ENCODE measurements at places on chromosomes 4 and X.
A peak's percentile ranks its signal among the peaks of the same experiment; 100 is the strongest.

DNA sequence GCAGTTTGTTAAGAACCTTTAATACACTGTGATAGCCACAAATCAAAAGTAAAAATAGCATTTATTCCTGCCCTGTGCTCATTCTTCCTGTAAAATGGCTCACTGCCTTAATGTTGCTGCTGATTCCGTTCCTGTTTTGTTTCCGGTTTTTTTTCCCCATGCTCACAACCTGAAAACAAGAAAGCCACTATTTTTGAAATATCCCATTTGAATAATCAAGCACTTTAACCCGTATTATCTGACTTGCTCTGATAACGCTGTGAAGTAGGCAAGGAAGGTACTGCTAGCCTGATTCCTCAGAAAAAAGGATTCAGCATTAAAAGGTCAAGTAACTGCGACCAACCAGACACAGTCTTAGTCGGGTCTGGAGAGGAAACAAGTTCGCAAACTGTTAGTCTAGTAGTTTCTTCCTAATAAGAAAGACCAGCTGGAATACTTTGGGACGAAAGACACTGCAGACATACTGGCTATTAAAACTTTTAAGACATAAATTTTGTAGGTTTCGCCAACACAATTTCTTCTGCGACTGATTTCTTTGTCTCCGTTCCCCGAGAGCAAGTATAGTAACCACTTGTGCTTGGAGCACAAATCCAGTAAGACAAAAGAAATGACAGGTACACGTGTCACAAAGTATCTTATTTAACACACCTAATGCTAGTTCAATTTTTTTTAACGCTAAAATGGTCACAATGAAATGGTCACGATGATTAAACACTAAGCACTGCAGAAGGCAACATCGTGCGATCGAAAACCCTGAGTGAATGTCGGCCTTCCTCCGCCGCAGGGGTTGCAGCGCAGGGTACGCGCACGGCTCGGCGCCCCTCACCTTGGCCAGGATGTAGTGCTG, 802 bp downstream of the COX18 start:
- no peak for DNase-seq

DNA sequence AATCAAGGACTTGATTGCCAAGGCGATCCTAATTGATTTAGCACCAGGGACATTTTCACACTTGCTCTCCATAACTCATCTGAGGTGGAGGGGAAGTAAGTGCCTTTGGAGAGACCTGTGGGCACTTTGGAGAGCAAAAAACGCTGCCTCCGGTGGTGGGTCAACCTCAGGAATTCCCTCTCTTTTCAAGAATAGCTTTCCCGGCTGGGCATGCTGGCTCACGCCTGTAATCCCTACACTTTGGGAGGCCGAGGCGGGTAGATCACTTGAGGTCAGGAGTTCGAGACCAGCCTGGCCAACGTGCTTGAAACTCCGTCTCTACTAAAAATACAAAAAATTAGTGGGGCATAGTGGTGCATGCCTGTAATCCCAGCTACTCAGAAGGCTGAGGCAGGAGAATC, 49.2 kb downstream of the PRPS1 start:
- no peak for DNase-seq

DNA sequence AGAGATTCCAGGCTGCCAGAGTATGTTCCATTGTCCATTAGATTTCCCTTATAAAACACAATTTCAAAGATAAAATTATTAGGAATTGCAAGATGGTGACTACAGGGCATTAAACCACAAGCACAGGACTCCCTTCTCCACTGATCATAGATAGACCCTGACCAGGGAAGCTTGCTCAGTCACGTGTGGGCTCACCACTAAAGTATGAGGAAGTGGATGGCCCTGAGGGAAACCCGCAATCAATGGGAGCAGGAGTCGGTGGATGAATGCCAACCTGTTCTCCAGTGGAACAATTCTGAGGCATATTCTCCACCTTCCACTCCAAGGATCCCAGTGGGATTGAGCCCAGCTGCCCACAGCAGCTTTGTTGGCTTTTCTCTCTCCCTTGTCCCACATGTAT, 515.7 kb downstream of the BCOR start:
- DNase-seq: no peak

- no peak for DNase-seq
Measured at GRCh38 chr4:6332042-6332668, 62.5 kb downstream of the WFS1 start.

DNA sequence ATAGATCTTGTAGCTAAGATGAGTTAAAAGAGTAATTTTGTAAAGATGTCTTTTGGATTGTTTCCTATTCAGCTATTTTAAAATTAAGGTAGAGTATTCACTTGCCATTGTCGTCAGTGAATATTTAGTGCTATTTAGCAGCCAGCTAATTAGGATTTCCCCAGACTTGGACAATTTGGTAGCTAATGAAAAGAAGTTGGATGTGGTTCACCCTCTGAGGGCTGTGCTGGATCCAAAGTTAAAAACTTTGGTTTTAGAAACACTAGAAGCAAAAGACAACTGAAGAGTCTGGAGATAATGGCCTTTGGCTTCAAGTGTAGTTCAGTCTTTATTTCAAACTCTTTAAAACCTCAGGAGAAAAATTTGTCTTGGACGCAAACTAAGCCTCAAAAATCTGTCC, 41.3 kb downstream of the ATG4A start:
- no peak for DNase-seq

GRCh38 chrX:124502166-124502565, 155.8 kb downstream of the SH2D1A start:
- DNase-seq: no peak

DNA sequence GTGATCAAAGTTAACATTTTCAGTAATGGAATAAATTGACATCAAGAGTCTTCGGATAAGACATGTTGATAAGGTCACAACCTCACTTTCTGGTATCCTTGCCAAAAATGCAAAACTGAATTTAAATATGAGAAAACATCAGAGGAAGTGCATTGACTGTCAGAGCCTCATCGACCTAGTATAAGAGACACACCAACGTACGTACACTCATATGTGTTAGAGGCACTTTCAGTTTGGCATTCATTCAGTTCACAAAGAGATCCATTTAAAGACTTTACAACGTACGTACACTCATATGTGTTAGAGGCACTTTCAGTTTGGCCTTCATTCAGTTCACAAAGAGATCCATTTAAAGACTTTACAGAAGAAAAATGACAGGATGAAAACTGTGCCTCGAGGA, 280.3 kb downstream of the INPP4B start:
- no peak for DNase-seq

DNA sequence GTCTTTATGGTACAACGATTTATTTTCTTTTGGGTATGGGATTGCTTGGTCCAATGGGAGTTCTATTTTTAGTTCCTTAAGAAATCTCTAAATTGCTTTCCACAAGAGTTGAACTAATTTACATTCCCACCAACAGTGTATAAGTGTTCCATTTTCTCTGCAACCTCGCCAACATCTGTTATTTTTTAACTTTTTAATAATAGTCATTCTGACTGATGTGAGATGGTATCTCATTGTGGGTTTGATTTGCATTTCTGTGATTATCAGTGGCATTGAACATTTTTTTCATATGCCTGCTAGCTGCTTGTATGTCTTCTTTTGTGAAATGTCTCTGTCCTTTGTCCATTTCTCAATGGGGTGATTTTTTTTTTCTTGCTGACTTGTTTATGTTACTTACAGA, 42.8 kb downstream of the UCHL1 start:
- no peak for DNase-seq

DNA sequence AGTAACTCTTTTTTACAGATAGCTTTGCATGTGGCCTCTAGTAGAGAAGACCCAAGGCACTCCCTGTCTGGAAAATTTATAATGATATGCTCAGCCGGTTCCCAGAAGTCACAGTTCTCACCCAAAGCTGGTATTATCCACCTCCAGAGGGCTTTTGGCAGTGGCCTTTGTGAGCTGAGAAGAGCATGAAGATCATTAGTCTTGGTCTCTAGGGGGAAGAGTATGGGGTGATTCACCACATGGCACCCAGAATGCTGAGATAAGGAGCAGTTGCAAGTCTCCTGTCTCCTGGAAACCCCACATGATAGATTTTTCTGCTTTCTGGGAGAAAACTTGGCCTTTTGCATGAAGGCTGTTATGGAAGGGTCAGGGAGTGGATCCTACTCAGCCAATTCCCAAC, 75.4 kb upstream of the PRPS1 start:
- no peak for DNase-seq

GRCh38 chr4:85659610-85660218, 184.8 kb downstream of the ARHGAP24 start:
- DNase-seq: no peak

GRCh38 chr4:153963216-153963615, 174.3 kb upstream of the SFRP2 start:
- DNase-seq: no peak

GRCh38 chr4:107863850-107864371, 39.2 kb downstream of the SGMS2 start:
- no peak for DNase-seq

DNA sequence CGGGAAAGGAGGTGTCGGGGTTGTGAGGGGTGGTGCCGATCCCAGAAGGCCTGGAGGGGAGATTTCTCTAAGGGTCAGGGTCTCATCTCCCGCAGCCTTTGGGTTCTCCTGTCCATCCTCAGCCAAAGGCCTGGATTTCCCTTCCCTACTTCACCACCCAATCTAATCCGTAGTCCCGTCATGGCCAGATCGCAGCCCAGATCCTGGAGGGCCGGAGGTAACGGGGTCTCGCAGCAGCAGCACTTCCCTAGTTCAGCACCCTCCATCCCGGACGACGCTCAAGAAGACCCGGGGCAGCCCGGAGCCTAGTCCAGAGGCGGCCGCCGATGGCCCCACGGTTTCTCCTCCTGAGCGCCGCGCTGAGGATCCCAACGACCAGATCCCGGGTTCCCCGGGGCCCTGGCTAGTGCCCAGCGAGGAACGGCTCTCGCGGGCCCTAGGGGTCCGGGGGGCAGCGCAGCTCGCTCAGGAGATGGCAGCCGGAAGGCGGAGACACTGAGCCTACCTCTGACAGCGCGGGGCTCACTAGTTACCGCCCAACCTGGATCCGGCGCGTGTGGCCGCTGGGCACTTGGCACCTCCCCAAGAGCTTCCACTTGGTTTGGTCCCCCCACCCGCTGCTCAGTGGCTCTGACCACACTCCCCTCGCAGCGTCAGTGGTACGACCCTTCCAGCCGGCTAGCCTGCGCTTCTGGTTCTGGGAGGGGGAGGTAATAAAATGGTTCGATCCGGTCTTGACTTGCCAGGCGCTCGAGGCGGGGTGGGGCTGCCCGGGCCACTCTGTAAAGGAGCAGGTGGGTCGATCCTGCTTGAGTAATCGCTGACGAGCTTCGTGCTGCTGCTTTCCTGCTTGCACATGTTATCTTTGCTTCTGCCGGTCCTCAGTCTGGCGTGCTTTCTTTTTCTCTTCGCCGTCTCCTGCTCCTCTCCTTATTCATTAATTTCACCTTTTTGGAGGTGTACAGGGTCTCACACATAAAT, 3.6 kb downstream of the MAGIX start:
- peak; percentile 80 for DNase-seq

- peak; percentile 68 for DNase-seq
Measured at GRCh38 chr4:128061566-128062536, 739 bp downstream of the LARP1B start.

GRCh38 chr4:145937971-145938611, 532 bp downstream of the ZNF827 start:
- peak; percentile 60 for DNase-seq

DNA sequence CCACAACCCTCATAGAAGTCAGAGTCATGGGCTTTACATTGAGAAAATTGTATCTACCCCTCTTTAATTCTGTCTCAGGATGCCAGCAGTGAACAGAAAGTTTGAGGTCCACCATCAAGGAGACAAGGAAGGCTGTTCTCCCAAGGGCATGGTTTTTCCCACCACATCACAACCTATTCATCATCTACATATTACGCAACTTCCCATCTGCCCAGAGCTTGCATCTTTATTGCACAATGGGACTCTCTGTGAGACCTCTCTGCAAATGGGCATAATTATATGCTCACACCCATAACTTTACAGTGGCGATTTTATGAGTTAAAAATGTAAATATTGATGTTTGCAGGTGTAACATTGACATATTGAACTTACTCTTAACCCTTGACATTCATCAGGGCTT, 38.9 kb downstream of the PAGE2 start:
- no peak for DNase-seq

- DNase-seq: no peak
Measured at GRCh38 chr4:15106399-15106798, 104.1 kb downstream of the CPEB2 start.

DNA sequence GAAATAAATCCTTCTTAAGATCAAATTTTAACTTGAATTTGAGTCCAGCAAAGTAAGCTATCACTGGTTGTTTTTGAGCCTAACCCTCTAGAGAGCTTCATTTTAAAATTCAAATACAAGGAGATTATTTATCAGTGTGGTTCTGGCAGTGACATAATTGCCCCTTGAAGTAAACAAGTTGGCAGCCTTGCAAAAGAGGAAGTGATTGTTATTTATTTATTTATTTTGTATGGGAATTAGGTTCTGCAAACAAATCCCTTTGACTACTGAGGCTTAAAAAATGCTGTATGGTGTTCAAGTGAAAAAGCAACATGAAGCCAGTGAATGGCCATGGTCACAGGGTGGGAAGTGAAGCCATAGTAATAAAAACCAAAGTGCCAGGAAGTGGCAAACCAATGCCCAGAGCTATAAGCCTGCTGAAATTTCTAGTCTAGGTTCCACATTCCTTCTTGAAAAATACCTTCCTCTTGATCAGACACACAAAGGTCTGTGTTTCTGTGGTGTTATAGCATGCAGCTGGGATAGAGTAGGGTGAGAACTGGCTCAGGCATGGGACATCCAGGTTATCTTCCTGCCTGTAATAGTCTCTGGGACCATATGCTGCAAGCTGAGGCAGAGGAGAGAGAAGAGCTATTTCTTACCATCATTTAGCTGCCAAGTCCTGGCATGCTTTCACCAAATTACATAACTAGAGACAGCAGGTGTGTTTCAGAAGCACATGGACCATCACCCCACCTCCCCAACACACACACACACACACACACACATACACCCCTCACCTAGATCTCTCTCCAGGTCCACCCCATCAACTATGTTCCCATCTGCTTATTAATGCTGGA, 47.1 kb upstream of the TSPAN7 start:
- no peak for DNase-seq

DNA sequence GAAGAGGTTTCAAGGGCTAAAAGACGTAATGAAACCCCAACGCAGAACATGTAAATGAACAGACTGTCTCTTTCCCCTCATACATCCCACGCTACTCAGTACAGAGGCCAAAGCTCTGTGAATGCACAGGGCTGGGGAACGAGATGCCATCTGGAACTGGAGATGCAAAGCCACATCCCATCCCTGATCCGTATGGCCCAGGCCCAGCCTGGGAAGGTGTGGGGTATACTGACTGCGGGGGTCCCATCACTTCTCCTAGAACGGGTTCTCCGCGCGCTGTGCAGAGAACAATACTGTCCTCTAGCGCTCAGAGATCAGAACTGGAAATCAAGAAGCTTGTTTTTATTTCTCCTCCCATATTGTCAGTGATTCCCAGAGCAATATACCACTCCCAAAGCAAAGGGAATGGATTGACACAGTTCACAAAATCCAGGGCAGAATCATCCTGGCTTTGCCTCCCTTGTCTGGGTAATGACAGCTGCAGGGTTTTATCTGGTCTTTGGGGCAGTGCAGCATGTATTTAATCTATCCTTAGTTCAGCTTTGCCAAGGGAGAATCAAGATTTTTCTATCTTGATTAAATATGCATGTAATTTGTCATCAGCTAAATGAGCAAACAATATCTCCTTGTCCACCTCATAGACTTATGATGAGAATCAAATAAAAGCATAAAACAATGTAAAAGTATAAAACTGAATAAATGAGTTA, 47.3 kb upstream of the TLR3 start:
- no peak for DNase-seq

Data from stimulated activated naive CD4-positive, alpha-beta T cell treated with Interleukin-2 at 50 U/mL for 16 hours (primary cell).